ENCODE measurements at places on chromosomes 5 and 9.

- no peak for DNase-seq
Observed at GRCh38 chr9:88075966-88076285, 62.3 kb downstream of the SPATA31C2 start.

DNA sequence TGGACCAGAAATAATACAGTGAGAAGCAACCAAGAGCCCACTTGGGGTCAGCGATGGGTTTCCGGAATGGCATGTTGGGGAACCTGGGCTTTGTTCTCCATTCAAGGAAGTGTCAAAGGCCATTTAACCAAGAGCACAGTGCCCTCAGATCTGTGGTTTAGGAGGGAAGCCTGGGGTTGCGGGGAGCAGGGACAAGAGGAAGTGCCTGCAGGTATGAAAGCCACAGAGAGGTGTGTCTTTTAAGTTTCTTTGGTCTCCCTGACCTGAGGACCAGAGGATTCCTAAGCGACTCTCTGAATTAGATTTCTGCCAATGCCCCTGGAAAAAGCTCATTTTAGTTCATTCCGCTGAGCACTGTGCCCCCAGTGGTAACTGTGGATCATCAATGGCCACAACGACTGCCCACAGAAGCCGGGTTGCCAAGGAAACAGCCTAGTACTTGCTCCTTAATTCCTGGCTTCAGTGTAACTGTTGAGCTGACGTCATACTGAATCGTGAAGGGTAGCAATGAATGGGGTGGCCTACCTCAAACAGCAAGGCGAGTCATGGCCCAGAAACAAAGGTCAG, 107.3 kb upstream of the SPIN1 start:
- DNase-seq: peak; percentile 89

GRCh38 chr5:80341016-80341775, 21.4 kb downstream of the SPZ1 start:
- DNase-seq: no peak

- DNase-seq: peak; percentile 57
Observed at GRCh38 chr5:57833489-57833888, 350.9 kb upstream of the ACTBL2 start.

DNA sequence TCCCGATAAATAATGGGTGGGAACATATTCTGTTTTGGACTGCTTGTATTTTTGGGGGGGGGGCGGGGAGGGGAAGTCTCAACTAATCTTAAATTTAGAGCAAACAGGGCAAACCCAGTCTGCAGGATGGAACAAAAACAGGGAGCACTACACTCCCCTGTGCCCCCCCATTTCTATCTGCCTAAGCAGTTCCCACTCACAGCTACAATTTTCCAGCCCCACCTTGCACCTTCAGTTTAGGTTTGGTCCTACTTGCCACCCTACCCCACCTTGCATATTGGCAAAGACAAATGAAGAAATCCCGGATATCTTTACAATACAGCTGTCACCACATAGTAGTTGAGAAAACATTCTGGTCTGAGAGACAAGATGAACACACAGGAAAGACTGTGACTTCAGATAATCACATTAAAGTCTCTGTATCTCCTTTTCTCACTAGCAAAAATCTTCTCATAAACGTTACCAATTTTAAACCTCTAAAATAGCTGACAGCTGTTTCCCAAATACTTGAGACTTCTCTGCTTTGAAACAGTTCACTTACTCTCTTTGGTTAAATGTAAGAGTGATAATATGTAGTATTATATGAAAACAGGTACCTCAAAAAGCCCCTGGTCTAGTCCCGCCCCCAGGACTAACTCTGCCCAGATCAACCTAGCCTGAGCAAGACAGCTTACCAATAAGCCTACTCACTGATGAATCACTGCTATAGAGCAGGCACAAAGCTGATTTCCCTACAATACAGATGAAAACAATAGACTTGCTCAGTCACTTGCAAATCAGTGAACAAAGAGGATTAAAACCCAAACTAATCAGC, 5.2 kb upstream of the RAPGEF6 start:
- DNase-seq: peak; percentile 36

GRCh38 chr9:15306757-15307522, at the start of gene TTC39B:
TSS of gene TTC39B (minus strand) at chr9:15307216. CDS start at chr9:15307125, 91 bp downstream.
- peak; percentile 93 for DNase-seq

DNA sequence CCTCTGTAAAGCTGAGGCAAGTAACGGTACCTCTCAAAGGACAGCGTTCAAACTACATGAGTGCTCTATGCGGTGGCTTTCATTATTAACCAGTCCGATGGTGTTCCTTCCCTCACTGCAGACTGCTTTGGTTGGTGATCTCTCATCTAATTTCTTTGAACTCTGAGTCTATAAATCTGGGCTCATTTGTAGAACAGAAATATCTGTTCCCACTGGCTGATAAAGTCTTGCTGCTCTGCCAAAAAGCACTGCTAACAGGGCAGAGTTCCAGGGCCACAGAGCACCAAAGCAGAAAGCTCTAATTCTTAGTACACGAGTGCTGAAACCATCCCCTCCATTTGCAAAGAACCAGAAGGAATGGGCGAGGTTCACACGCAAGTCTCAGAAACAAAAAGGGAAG, 81.9 kb downstream of the MED27 start:
- DNase-seq: no peak

DNA sequence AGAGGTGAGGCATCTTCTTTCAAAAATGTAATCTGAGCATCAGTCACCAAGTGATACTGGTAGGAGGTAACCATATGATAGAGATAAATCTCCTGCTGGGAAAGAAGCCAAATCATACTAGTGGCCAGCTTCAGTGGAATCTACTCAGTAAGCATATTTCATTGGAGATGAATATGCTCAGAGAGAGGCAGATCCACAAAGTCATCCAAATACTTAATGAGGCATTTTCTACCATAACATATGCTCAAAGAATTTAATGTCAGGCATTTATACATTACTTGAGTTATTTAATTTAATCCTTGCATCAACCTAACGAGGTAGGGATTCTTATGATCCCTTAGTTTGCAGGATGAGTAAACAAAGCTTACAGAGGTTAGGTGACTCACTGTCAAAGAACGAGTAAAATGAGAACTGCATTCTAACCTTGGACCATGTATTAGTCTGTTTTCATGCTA, 50.9 kb upstream of the DMRTA1 start:
- peak; percentile 93 for DNase-seq

GRCh38 chr5:114223866-114224265, 138.0 kb upstream of the KCNN2 start:
- peak; percentile 21 for DNase-seq

- DNase-seq: peak; percentile 76
Observed at GRCh38 chr9:109910671-109911518, 130.9 kb downstream of the PALM2AKAP2 start.

DNA sequence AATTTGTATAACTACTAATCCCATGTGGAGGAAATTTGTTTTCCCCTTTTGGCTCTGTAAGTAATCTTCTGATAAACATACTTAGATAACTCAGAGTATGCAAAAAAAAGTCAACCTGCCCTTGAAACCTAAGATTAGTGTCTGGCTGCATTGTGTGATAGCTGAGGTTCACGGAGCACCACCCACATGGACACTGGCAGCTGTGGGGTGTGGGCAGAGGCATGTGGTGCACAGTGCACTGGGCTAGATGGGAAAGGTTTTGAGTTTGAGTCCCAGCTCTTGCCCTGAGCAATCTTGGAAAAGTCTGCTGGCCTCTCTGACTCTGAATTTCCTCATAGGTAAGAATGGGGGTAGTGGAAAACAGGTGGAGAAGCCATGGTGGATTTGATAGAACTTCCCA, 75.1 kb downstream of the PLCXD3 start:
- DNase-seq: no peak
